Activated CD4-positive, alpha-beta memory T cell treated with anti-CD3 and anti-CD28 coated beads, Interleukin-2, amount 10 ng/mL, durations not matched to agents 7 days and 5 days (primary cell): ENCODE measurements at places on chromosomes 2 and 18.

DNA sequence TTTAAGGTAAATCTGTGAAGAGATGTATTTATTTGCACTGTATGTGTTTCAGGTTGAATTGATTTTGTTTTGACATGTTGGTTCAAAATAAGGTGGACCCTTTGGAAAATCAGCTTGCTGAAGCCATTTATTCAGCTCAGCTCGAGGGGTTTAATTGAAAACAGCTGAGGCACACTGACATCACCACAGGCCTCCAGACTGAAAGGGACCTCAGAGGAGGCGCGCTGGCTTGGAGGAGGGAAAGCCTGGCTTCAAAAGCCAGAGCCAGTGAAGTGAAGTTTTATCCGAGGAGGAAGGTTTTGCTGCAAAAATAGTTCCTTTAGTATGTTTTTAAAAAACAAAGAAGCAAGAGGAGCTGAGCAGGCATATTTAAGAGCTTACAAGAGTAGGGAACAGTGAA is 26.9 kb upstream of the DNMT3A start:
- no peak for DNase-seq

- no peak for DNase-seq
These were observed at the start of gene TNFAIP6 for GRCh38 chr2:151357359-151357758. Gene TNFAIP6 (plus strand): TSS chr2:151357592. CDS start chr2:151357667, 75 bp downstream.

DNA sequence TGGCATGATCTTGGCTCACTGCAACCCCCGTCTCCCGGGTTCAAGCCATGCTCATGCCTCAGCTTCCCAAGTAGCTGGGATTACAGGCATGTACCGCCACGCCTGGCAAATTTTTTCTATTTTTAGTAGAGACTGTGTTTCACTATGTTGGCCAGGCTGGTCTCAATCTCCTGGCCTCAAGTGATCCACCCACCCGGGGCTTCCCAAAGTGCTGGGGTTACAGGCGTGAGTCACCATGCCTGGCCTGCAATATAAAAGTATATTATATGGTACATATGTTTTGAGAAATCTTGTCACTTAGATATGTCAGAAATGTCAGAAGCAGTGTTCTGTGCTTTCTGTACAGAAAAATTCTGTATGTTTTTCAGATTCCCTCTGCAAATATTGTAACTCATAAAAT is 19.2 kb upstream of the XPO1 start:
- DNase-seq, result no peak

DNA sequence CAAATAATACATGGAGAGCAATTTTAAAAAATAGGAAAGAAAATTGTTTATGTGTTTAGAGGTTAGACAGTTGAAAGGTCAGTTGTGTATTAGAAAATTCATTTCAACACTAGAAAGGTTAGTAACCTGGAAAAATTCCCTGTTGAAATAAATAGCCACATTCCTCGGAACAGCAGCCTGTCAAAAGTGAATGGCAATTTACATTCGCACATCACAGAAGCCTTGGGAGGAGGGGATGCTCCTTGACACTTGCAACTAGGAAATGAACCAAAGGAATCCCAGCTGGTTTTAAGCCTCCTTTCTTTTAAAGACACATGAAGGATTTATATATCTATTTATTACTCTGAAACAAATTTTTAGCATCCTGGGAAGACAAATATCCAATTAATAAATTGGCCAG is 653.5 kb upstream of the LRRTM4 start:
- DNase-seq, result no peak

DNA sequence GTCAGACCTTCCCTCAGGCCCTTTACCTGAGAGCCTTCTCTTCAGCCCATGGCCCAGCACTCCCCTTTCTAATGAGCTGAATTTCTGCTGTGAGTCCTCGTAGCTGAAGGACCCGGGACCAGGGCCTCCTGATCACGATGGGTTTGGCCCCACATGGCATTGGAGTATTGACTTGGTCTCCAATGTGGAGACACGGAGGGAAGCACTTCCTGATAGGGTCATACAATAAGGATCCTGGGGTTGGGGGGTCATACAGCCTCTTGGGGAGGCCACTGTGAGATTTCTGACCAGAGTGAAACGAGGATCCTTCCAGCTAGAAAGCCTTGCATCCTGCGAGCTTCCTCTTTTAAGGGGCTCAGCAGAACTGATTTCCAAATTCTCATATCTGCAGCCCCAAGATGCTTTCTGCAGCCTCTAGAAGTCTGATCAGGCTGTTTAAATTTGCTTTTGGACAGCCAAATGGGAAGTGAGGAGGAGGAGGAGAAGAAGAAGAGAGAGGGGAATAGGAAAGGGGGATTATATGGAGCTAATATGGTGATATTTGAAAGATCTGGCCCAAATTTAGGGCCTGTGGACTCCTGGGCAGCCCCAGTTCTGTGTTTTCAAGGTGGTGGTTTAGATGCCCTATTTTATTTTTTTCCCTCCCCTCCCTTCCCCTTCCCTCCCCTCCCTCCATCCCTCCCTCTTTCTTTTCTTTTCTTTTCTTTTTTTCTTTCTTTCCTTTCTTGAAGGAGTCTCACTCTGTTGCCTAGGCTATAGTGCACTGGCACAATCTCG is 38.9 kb downstream of the RHOB start:
- no peak for DNase-seq

GRCh38 chr2:180196419-180196977 is 189.4 kb upstream of the CWC22 start:
- DNase-seq, result no peak

DNA sequence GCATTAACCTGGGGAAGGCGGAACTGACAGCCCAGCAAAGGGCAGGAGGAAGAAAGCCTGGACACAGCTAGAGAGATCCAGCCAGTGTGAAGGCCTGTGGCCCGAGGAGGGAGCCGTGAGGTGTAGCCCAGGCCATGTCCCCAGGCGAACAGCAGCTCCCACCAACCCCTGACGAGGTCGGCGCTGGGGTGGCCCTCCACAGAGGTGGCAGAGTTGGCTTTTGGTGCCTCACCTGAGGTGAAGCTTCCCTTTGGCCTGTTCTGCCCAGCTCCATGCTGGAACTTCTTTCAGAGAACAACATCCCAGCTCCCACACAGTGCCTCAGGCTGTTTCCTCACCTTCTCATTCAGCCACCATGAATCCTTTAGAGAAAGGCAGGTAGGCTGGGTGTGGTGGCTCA is 13.3 kb downstream of the TMEM177 start:
- DNase-seq, result no peak

- DNase-seq, result no peak
These were observed 29.0 kb downstream of the RAMP1 start for GRCh38 chr2:237888389-237888788.

DNA sequence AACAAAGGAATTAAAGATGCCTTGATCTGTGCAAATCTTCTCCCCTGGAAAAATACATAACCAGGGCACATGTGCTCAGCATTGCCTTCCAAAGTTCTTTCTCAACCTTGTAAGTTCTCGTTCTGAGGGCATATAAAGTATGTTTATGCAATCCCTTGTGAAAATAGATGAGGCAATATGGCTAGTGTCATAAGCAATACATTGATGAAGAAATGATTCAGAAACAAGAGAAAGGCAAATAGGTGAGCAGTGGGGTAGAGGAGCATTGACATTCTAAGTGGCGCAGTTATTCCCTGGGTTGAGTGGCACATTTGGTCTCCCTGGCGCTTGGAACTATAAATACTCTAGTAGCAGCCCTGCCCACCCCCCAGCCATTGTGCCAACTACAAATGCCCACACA is 57.4 kb upstream of the PGAP1 start:
- DNase-seq, result no peak

- DNase-seq, result no peak
These were observed 114.6 kb downstream of the ACVR1 start for GRCh38 chr2:157761520-157761919.

DNA sequence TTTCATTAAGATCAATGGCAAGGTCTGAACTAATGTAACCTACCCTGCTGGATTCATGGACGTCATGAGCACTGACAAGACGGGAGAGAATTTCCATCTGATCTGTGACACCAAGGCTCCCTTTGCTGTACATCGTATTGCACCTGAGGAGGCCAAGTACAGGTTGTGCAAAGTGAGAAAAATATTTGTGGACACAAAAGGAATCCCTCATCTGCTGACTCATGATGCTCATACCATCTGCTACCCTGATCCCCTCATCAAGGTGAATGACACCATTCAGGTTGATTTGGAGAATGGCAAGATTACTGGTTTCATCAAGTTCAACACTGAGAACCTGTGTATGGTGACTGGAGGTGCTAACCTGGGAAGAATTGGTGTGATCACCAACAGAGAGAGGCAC is 82.3 kb upstream of the NDUFV2 start:
- no peak for DNase-seq

- DNase-seq, result no peak
These were observed 44.7 kb upstream of the SNED1 start for GRCh38 chr2:240953426-240954410.

DNA sequence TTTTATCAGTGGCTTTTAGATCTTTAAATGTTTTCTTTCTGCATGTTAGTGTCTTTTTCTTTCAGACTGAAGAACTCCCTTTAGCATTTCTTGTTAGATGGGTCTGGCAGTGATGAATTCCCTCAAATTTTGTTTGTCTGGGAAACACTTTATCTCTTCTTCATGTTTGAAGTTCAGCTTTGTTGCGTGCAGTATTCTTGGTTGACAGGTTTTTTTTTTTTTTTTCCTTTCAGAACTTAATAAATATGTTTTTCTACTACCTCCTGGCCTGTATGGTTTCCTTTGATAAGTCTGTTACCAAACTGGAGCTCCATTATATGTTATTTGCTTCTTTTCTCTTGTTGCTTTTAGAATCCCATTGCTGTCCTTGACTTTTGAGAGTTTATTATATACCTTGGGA is 89.8 kb upstream of the ACKR3 start:
- DNase-seq, result no peak

- DNase-seq, result no peak
These were observed 171.6 kb downstream of the DIS3L2 start for GRCh38 chr2:232133078-232133477.

GRCh38 chr2:53347269-53347668 is 420.3 kb upstream of the CHAC2 start:
- no peak for DNase-seq

GRCh38 chr18:14124689-14125088 is 7.5 kb downstream of the ZNF519 start:
- no peak for DNase-seq

GRCh38 chr2:42851186-42851585 is 58.8 kb upstream of the HAAO start:
- DNase-seq, result no peak

DNA sequence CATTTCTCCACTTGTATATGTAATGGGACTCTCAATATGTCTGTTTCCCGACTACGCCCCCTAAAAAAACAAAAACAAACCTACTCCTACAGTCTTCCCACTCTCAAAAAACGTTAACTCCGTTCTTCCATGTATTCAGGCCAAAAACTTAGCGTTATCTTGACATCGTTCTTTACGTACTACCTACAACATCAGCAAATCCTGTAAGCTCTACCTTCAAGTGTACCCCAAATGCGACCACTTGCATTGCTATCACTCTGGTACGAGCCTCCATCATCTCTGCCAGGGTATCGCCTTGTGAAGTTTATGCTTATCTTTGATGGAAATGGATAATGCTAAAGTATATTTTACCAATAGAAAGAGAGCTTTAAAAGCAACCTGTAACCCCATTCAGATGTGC is 479 bp downstream of the GPATCH11 start:
- DNase-seq, result no peak

- no peak for DNase-seq
These were observed 53.0 kb upstream of the CCDC150 start for GRCh38 chr2:196586511-196586991.

- no peak for DNase-seq
These were observed 437.2 kb upstream of the TNP1 start for GRCh38 chr2:217297096-217297495.

GRCh38 chr2:227410191-227410590 is 22.4 kb upstream of the SCYGR1 start:
- no peak for DNase-seq

DNA sequence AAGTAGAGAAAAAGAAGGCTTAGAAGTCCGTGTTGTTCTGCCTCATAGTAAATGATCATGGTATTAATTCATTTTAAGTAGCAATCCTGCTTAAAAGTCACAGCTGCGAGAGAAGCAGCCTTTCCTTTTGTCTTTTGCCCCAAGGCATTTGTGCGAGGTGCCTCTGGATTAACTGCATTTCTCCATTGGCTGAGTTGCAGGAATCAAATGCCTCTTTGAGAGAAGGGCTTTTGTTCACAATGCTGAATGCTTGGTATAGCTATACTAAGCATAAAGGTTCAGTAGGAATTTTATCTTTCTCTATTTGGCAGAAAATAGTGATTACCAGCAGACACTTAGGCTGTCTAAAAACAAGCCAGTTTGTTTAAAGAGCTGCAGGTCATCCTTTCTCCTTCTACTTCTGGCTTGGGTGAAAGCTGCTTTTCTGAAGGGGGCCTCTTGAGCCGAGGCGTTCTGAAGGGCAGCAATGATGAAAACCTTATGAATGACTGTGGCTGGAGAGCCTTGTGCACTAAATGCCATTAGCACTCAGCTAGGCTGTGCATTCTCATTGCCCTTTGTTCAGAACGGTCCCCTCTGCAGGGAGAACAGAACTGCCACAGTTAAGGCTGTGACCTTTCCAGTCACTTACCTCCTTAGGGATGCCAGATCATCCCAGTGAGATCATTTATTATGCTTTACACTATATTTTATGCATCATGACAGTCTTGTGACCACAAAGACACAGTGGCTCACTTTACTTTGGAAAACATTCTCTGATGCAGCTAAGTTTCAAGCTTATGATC is 68.8 kb upstream of the TMEM87B start:
- DNase-seq, result no peak

- DNase-seq, result no peak
These were observed 209.6 kb downstream of the SLC8A1 start for GRCh38 chr2:40242315-40242714.

DNA sequence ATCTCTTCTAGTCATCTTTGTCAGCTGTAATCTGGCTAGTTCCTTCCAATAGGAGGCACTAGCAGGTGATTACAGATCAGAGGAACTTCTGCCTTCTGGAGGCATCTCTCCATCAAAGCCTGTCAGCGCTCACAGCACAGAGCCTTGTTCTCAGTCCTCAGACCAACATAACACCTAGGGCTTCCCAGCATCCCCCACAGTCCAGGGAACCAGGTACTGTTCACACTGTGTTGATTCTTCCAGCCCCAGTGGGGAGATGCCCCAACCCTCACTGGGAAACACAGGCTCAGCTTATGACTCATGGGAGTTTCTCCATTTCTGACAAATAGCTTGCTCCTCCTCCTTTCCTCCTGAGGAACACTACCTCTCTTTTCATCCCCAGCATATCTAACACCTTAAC is 601.7 kb downstream of the CBLN2 start:
- no peak for DNase-seq

DNA sequence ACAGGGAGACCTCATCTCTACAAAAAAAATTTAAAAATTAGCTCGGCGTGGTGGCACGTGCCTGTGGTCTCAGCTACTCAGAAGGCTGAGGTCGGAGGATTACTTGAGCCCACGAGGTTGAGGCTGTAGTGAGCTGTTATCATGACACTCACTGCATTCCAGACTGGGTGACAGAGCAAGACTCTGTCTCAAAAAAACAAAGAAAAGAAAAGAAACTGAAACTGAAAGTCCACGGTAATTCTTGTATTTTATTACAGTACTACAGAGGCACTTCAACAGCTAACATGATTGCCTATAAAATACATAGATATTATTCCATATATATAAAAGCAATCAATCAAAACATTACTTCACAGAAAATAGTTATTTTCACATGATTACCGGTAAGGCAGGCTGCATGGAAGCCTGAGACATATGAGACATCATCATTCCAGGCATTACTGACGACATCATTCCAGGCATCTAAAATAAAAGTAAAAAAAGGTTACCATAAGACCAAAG is 23.1 kb downstream of the PRPF40A start:
- peak; percentile 61 for DNase-seq

GRCh38 chr2:121386707-121387106 is 101.7 kb upstream of the TFCP2L1 start:
- DNase-seq, result no peak

GRCh38 chr18:58927659-58928058 is 63.0 kb downstream of the ZNF532 start:
- no peak for DNase-seq

GRCh38 chr18:47737956-47738355 is 192.5 kb downstream of the SMAD2 start:
- DNase-seq, result no peak
